ENCODE measurements at places on chromosomes 4 and X. TPM values are rescaled to one million over a fixed set of nuclear protein-coding genes. Genes with fewer than 3 reads are reported as not detected.

- no peaks in the 10 kb centered on the region for H3K27me3 ChIP-seq
- DNase-seq = peak; percentile 72
- H3K36me3 ChIP-seq = peaks cover 60% of the 10 kb centered on the region
- H3K27ac ChIP-seq = peak overlapping the region; percentile 98
These were observed 28.8 kb downstream of the PPP2R3B start for GRCh38 chrX:357693-358471.

DNA sequence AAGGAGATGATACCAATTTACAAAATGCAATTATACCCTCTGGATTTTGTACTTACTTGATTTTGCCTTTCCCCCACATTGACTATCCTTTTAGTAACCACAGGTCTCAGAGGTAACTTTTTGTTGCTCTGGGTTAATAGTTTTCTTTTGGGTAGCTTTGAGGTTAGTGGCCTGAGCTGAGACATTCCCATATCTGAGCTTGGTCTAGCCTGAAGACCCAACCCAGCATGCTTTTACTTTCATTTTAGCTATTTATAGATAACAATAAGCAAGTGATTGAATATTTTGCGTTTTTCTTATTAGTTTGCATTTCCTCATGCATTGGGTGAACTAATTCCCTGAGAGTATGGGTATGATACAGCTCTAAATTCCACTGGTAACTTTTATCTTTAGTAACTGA lies 11.8 kb downstream of the HTN1 start:
- no peaks in the 10 kb centered on the region for H3K36me3 ChIP-seq
- H3K4me3 ChIP-seq = no peak overlapping the region
- no peaks in the 10 kb centered on the region for H3K27me3 ChIP-seq
- DNase-seq = no peak

DNA sequence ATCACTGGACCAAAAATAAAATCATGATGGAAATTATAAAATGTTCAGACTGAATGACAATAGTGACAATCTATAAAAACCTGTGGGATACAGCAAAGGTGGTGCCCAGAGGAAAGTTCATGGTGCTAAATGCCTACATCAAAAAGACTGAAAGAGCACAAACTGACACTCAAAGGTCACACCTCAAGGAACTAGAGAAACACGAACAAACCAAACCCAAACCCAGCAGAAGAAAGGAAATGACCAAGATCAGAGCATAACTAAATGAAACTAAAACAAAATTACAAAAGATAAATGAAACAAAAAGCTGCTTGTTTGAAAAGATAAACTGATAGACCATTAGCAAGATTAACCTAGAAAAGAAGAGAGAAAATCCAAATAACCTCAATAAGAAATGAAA lies 78.7 kb downstream of the ANAPC10 start:
- H3K4me1 ChIP-seq = peaks cover 36% of the 10 kb centered on the region
- H3K27ac ChIP-seq = peak overlapping the region; percentile 59
- H3K36me3 ChIP-seq = peaks cover 64% of the 10 kb centered on the region

DNA sequence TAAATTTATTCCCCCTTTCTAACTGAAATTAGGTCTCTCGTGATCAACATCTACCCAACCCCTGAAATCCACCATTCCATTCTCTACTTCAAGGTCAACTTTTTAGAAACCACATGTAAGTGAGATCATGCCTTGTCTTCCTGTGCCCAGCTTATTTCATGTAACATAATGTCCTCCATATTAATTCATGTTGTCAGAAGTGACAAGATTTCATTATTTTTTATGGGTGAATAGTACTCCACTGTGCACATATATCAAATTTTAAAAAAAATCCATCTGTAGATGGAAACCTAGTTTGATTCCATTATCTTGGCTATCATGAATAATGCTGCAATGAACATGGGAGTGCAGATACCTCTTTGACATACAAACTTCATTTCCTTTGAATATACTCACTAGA lies 1.5 kb downstream of the PPID start:
- no peaks in the 10 kb centered on the region for H3K27me3 ChIP-seq
- H3K36me3 ChIP-seq = peaks cover 41% of the 10 kb centered on the region
- H3K4me1 ChIP-seq = peaks cover 41% of the 10 kb centered on the region
- H3K27ac ChIP-seq = peak overlapping the region; percentile 30
- peak overlapping the region; percentile 98 for H3K4me3 ChIP-seq
- DNase-seq = no peak

DNA sequence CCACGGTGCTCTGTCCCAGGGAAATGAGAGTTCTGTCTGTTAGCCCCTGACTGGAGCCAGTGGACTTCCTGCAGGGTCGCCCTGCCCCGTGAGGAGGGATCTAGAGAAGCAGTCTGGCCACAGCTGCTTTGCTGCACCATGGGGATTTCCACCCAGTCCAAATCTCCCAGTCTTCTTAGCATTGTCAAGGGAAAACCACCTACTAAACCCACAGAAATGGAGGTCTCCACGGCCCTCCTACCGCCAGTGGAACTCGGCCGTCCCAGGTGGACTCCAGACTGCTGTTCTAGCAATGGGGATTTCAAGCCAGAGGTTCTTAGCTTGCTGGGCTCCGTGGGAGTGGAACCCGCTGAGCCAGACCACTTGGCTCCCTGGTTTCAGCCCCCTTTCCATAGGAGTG lies 133.3 kb upstream of the PCDH7 start:
- H3K36me3 ChIP-seq = no peaks in the 10 kb centered on the region
- no peaks in the 10 kb centered on the region for H3K4me1 ChIP-seq
- H3K27ac ChIP-seq = no peak overlapping the region
- H3K4me3 ChIP-seq = no peak overlapping the region
- DNase-seq = no peak

DNA sequence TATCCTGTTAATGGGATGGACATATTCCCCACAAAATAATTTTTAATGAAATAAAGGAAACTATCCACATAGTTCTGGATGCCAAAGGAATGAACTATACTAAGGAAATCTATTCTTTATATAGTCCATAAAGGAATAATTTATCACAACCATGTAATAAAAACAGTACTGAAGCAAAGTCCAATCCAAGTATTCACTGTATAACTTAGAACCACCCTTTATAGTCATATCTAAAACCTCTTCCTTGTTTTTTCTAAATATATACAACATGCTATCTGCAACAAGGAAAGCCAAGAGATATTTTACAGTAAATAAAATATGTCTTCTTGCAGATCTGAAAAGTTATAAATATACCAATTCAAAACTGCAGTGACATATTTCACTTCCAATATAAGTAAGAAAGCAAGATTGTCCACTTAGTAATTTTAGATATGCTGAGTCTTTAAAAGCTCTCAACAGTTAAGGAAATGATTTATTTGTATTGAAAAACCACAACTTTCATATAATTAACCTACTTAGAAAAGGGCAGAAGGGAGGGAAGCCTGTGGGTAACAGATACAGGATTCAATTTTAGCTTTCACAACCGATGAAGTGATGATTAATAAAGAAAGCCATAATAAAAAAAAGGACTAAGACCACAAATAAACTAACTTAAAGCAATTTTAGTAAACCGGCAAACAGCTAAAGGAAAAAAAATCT lies 8.0 kb downstream of the NR3C2 start:
- H3K4me1 ChIP-seq = peaks cover 65% of the 10 kb centered on the region
- DNase-seq = no peak
- no peaks in the 10 kb centered on the region for H3K27me3 ChIP-seq
- no peak overlapping the region for H3K27ac ChIP-seq

- peak; percentile 20 for DNase-seq
- no peaks in the 10 kb centered on the region for H3K27me3 ChIP-seq
- H3K4me3 ChIP-seq = peak overlapping the region; percentile 22
- peaks cover 30% of the 10 kb centered on the region for H3K4me1 ChIP-seq
These were observed 6.0 kb upstream of the VSIG4 start for GRCh38 chrX:66045894-66046293.

DNA sequence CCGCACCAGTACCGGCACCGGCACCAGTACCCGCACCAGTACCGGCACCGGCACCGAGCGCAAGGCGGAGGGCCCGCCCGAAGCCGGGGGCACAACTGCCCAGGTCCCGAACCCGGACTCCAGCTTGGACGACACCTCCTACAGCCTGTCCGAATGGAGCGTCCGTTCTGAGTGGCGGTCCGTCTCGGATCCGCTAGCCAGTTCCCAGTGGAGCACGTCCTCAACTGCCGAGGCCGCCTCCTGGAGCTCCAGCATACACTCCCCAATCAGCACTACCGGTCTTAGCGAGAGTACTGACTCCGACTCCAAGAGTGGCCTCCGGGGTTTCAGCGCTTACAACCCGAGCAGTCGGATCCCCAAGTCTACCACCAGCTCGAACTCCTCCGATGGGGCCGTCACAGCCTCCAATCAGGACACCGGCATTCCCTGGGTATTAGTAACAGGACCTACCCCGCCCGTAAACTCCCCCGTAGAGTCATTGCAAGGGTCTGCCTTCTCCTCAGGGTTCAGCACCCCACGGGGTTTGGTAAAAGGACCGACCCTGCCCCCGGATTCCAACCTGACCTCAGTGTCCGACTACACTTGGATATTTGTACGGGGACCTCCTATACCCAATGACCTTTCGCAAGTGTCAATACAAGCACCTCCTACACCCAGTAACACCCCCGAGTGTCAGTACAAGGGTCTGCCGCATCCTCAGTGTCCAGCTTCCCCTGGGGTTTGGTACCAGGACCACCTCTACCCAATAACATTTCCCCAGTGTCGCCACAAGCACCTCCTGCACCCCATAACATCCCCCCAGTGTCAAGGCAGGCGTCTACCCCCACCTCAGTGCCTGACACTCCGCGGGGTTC lies 721 bp upstream of the MAOA start:
- peaks cover 2% of the 10 kb centered on the region for H3K27me3 ChIP-seq
- no peak overlapping the region for H3K27ac ChIP-seq
- H3K4me3 ChIP-seq = peak overlapping the region; percentile 86
- DNase-seq = peak; percentile 42
- peaks cover 9% of the 10 kb centered on the region for H3K4me1 ChIP-seq

GRCh38 chr4:83074086-83074704 lies 39.2 kb downstream of the COPS4 start:
- peaks cover 13% of the 10 kb centered on the region for H3K4me1 ChIP-seq
- no peak overlapping the region for H3K4me3 ChIP-seq
- no peak overlapping the region for H3K27ac ChIP-seq
- DNase-seq = peak; percentile 76
- no peaks in the 10 kb centered on the region for H3K27me3 ChIP-seq
- H3K36me3 ChIP-seq = peaks cover 18% of the 10 kb centered on the region

GRCh38 chr4:82809619-82810018 lies 11.0 kb upstream of the SCD5 start:
- no peaks in the 10 kb centered on the region for H3K27me3 ChIP-seq
- no peak overlapping the region for H3K4me3 ChIP-seq
- H3K4me1 ChIP-seq = no peaks in the 10 kb centered on the region
- no peak for DNase-seq

- DNase-seq = no peak
- no peak overlapping the region for H3K4me3 ChIP-seq
- H3K27me3 ChIP-seq = no peaks in the 10 kb centered on the region
- no peaks in the 10 kb centered on the region for H3K36me3 ChIP-seq
These were observed 183.7 kb downstream of the EVC2 start for GRCh38 chr4:5524446-5525299.

DNA sequence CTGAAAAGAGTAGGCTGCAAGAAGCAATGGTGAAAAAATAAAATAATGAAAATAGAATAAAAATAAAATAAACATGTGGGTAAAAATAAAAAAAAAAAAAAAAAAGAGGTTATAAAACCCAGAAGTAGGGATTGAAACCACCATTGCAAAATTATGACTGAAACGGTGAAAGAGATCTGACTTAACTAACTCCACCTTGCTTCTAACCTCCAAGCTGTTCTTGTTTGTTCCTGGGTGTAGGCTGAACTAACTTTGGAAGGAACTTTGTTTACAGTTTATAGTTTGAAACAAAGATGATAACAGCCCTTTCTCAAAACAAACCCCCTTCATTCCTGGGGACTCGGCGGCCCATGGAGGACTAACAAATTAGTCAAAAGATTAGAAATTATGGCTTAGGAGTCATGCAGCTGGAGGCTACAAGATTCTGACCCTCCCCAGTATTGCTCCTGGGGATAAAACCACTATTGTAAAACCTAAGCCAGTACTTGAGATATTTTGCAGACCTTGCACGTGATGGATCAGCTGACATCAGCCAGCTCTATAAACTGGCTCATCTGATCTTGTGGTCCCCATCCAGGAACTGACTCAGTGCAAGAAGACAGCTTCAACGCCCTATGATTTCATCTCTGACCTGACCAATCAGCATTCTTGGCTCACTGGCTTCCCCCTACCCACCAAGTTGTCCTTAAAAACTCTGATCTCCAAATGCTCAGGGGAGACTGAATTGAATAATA lies 30.4 kb downstream of the DDX60L start:
- no peak overlapping the region for H3K27ac ChIP-seq
- no peak overlapping the region for H3K4me3 ChIP-seq
- H3K27me3 ChIP-seq = no peaks in the 10 kb centered on the region
- peaks cover 34% of the 10 kb centered on the region for H3K4me1 ChIP-seq
- DNase-seq = peak; percentile 36

GRCh38 chr4:141240671-141241070 lies 20.0 kb downstream of the ZNF330 start:
- peaks cover 3% of the 10 kb centered on the region for H3K36me3 ChIP-seq
- DNase-seq = no peak
- no peak overlapping the region for H3K27ac ChIP-seq

DNA sequence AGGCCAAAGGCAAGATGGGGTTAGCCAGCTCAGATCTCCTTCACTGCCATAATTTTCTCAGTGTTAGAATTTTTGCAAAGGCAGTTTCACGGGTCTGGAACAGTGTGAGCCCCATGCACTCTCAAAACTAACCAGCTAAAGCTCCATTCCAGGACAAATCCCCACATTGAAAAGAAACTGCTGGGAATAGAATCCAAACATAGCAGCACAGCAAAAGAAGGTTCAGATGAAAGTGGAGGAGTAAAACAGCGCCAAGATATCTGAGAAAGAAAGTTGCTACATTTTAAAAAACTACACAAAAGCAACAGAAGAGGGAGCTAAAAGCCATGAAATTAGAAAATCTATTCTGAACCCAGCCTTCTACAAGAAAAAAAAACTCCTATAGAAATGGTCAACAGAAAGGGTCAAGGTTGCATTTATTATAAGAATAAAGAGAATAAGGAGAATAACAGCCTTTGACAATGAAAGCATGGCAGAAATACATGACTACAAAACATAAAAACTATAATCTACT lies 39.6 kb upstream of the SLC7A3 start:
- no peaks in the 10 kb centered on the region for H3K36me3 ChIP-seq
- no peak overlapping the region for H3K27ac ChIP-seq
- H3K27me3 ChIP-seq = no peaks in the 10 kb centered on the region
- peaks cover 4% of the 10 kb centered on the region for H3K4me1 ChIP-seq

DNA sequence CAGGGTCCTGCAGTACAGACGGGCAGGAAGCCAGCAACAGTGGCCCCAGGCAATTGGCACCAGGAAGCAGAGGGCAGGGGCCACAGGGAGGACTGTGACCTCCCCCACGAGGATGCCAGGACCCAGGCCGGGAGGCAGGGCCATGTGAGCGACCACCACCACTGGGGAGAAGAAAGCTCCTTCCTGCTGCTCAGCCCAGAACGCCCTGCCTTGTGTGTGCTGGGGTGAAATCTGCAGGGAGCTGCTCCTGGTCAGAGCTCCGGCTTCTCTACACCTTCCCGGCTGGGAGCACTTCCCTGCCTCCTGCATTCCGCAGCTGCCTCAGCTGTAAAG lies 100.4 kb downstream of the HMX1 start:
- H3K4me3 ChIP-seq = no peak overlapping the region
- H3K27ac ChIP-seq = no peak overlapping the region
- no peaks in the 10 kb centered on the region for H3K27me3 ChIP-seq
- no peaks in the 10 kb centered on the region for H3K4me1 ChIP-seq
- no peaks in the 10 kb centered on the region for H3K36me3 ChIP-seq

MUC7 gene
- total RNA-seq = not detected

TASL gene
- 1.1 TPM for total RNA-seq

CTAG1B gene
- total RNA-seq = not detected

DRP2 gene
- 0.47 TPM for total RNA-seq

DSPP gene
- not detected for total RNA-seq

LUZP4 gene
- total RNA-seq = not detected

MCTS1 gene
- total RNA-seq = 58.6 TPM

SHOX gene
- total RNA-seq = not detected

ZDHHC15 gene
- total RNA-seq = 0.21 TPM
